Activated naive CD4-positive, alpha-beta T cell treated with anti-CD3 and anti-CD28 coated beads, Interleukin-2, amount 50 U/mL, for 16 hours (primary cell): ENCODE measurements at places on chromosomes 5 and 9.

GRCh38 chr9:122342323-122343050 is 28.3 kb upstream of the PTGS1 start:
- DNase-seq = no peak

- peak; percentile 60 for DNase-seq
Observed at GRCh38 chr9:136808075-136808805, 492 bp downstream of the RABL6 start.

- DNase-seq = no peak
Observed at GRCh38 chr5:68112658-68113057, 102.9 kb upstream of the PIK3R1 start.

DNA sequence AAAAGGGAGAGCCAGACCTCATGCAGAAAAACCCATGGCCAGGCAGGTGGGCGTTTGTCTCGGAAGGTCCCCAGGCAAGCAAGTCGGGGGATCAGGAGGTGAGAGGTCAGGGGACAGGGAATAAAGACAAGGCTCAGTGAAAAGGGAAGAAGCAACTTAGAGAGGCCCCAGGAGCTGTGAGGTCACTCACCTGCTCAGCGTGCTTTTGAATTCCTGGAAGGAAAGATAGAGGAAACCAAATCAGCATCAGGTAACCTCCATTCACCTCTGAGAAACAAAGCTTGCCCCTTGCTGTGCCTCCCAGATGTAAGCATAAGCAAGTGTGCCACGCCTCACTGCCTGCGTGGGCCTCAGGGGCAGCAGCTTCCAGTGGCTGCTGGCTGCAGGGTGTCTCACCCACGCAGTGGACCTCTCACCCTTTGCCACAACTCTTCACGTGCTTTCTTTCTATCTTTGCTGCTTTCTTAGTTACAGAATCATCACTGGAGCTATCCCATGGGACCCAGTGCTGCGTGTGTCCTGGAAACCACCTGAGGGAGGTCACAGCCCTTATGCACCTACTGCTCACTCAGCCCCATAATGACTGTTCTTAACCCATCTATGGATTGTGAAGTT is 6.0 kb downstream of the TRIM7 start:
- DNase-seq = no peak

GRCh38 chr5:90201923-90202322 is 207.6 kb downstream of the CETN3 start:
- no peak for DNase-seq

- DNase-seq = no peak
Observed at GRCh38 chr5:5929291-5930020, 448.9 kb downstream of the MED10 start.

DNA sequence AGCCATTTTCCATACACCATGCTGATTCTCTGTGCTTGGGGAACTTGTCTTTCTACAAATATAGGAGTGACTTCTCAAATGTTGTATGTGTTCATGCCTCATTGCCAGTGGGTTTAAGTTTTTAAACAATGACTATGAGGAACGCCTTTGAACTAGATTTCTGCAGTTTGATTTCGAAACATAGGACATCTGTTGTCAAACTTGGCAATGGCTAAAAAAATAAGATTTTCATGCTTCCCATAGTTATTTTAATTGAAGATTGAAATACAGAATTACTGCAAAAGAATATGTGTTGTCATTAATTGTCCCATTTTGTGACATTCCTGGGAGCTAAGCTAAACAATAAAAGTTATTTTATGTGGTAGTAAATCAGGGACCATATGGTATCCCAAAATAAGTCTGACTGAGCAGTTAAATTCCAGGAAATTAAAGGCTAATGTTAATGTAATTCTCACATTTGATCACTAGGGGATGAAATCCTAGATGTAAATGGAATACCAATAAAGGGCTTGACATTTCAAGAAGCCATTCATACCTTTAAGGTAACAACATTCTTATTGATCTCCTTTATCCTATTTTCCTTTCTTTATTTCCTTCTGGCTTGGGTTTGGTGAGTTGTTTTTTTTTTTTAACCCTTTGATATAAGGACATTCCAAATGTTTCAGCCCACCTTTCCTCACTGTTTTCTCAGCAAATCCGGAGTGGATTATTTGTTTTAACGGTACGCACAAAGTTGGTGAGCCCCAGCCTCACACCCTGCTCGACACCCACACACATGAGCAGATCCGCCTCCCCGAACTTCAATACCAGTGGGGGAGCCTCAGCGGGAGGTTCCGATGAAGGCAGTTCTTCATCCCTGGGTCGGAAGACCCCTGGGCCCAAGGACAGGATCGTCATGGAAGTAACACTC is 116.7 kb downstream of the GOLPH3 start:
- DNase-seq = no peak

DNA sequence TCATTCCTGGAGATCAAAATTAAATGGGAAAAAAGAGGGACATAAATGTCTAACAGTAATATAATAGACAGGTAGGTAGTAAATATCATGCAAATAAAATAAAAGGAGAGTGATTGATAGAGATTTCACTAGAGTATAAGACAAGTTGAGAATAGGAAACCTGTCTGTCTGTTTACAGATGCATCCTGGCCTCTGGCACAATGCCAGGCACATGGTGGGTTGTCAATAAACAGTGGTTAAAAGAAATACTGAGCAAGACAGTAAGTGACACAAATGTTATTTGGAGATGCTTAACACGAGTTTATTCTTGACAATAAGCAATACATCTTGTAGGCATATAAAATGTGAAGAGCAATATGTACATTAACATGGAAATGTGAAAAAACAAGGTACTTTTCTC is 33.3 kb downstream of the RICTOR start:
- DNase-seq = no peak

DNA sequence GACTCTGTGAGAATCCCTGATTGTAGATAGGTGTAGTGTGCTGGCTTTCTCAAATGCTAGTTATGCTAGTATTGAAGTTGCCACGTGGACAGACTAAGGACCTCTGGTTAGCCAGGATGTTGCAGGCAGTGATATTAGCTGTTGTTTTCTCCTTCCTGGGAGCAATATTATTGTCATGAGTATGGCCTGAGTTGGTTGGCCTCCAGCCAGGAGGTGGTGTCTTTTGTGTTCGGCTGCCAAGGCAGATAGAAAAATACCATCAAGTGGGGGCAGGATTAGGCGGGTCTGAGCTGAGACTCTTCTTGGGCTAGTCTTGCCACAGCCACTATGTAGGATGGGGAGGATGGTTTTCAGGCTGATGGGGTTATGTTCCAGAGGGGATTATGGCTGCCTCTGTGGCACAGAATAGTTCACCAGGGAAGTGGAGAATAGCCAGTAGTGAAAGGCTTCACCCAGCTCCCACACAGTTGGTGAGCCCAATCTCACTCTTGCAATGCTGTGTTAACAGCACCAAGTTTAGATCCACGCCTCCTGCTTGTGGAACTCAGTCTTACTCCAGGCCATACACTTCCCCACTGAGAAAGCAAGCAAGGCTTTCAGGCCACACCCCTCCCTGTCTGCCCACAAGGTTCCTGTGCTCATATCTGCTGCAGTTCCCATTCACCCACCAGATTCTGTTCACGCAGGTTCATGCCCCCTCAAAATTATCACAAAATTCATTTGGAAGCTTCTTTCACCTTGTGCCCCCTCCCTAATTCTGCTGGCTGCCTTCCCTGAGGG is 31.2 kb downstream of the GHR start:
- no peak for DNase-seq

- DNase-seq = no peak
Observed at GRCh38 chr9:133476036-133476931, 2.6 kb downstream of the SLC2A6 start.

DNA sequence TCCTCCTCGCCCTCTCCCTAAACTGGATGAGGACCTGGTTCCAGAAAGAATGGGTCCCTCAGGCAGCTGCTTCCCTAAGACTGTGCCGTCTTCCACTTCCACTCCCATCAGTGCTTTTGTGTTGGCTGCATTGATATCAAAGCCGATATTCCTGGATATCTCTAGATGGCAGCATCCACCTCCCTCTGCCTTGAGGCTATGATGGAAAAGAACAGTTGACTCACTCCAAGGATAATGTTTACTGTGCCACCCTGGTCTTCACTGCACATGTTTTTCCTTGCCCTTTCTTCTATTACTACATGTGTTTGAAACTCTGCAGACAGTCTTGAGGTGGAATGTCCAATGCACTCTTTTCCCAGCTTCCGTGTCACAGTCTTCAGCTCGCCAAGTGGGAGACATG is 211.6 kb downstream of the MAST4 start:
- DNase-seq = no peak

GRCh38 chr9:89313842-89314241 is 2.8 kb downstream of the CKS2 start:
- no peak for DNase-seq
